ENCODE measurements at places on chromosomes 7 and 10.
A peak's percentile ranks its signal among the peaks of the same experiment; 100 is the strongest.

GRCh38 chr7:27196287-27196767, 3.6 kb downstream of the HOXA13 start:
- peak; percentile 82 for DNase-seq

DNA sequence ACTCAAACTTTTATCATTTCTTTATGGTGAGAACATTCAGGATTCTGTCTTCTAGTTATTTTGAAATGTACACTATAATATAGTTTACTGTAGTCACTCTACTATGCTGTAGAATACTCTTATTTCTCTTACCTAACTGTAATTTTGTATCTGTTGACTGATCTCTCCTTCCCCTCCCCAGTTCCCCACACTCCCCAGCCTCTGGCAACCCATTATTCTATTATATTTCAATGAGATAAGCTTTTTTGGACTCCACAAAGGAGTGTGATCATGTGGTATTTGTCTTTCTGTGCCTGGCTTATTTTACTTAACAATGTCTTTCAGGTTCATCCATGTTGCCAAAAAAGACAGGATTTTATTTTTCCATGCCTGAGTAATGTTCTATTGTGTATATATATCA, 71.4 kb upstream of the DYNC1I1 start:
- DNase-seq = no peak

- no peak for DNase-seq
Observed at GRCh38 chr7:12239806-12240205, 28.7 kb downstream of the TMEM106B start.

GRCh38 chr10:128000471-128001362, 93.8 kb downstream of the PTPRE start:
- DNase-seq = no peak

DNA sequence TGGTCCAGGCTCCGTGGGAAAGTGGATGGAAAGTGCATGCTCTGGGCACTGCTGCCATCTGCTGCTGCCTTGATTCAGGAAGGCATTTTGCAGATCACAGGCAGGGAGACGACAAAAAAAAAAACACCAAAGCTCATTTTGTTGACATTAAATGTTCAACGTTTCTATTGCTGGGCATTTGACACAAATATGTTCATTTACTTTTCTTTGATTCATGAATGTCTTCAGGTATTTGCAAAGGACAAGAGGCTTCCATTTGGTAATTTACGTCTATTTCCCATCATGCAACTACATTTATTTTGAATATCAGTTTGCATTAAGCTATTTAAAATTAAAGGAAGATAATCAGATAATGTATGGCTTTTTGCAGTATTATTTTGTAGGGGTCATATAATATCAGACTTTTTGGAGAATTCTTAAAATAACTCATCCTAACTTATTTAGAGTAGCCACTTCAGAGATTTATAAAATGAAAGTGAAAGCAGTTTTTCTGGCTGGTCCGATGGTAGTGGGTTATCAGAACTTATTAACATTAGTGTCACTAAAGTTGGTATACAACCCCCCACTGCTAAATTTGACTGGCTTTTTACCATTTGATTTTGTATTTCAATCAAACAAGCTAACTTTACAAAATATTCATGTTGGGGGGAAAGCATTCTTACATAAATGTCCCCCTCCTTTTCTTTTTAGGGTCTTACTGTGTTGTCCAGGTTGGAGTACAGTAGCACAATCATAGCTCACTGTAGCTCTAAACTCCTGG, 65.3 kb downstream of the PDIA4 start:
- DNase-seq = peak; percentile 65

- DNase-seq = no peak
Observed at GRCh38 chr10:1569208-1569607, 168.1 kb downstream of the ADARB2 start.

DNA sequence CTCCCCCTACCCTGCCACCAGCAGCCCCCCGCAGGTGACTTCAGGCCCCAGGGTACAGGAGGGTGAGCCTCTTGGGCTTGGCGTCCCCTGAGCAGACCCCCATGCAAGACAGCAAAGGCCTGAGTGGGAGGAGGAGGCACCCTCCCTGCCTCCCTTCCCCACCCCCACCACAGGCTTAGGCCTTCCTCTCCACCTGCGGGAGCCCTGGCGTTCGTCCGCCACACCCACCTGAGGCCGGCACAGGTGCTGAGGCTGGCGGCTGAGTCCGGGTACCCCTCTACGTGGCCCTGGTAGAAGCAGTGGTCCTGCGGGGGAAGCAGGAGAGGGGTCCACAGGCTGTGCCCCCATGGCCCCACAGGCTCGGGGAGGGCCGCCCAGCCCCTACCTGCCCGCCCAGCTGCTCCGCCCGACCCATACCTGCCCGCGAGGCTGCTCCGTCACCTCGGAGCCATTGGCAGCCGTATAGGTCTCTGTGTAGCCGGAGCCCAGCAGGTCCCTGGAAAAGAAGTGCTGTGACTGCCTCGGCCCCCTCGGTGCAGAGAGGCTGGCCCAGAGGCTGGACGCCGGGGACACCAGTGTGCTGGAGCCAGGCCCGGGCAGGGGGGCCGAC, 3.0 kb downstream of the ADAM8 start:
- no peak for DNase-seq

- no peak for DNase-seq
Observed at GRCh38 chr10:83538047-83538446, 601.3 kb upstream of the GHITM start.

GRCh38 chr7:37770838-37771237, 77.6 kb upstream of the NME8 start:
- DNase-seq = no peak

DNA sequence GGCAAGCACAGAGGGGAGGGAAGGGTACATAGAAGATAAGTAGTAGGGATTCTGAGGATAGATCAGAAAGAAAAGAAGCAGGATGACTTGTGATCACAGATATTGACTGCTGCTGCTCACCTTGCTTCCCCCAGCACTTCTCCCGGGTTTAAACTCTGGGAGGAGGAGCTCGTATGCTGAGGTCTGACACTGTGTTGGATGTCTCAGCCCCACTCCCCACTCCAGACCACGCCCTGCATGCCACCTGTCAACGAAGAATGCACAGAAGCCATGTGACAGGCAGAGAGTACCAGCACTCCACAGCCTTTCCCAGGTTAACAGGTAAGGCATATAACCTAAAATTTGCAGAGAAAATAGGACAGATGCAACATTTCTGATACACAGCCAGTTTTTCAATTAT, 388.9 kb downstream of the TNS3 start:
- no peak for DNase-seq

- no peak for DNase-seq
Observed at GRCh38 chr10:121732656-121733445, 134.6 kb upstream of the FGFR2 start.

DNA sequence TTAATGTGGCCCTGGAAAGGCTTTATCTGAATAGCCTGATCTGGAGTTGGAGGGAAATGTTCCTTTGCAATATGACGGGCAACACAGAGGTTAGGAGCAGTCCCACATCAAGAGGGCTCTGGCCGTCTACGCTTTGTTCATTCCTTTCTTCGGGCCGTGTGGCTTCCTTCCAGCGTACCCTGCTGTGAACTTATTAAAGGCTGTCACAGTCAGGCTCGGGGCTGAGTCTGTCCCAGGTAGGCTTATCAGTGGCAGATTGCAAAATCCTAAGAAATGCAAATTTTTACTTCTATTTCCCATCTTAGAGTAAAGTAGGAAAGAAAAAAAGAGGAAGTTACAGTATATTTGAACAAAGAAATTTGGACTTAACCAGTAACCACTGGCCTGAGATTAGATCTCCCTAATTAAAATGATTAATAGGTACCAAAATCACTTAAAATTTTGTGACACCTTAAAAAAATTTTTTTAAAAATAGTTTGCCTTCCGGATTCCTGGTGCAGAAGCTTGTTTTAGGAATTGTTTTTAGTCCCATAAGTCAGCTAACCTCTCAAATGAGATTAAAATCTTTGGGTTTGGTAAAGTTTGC, 453.1 kb upstream of the MKI67 start:
- DNase-seq = no peak

DNA sequence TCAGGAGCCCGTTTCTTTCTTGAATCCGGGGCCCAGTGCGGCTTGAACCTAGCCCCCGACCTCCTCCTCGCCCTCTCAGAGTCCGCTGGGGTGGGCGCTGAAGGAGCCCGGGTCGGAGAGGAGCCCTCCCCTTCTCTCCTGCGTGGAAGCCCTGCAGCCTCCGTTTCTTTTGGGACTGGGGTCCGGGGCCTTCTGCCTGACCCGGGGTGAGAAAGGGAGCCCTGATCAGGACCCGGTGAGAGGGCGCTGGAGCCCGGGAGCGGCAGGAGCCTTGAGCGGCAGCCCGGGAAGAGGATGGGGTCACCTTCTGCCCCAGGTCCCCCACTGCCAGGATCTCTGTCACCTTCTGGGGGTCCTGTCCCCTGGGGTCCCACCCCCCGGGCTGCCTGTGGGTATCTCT, 162.3 kb downstream of the ZNF33B start:
- no peak for DNase-seq

GRCh38 chr10:17379151-17379690, 75.2 kb downstream of the ST8SIA6 start:
- no peak for DNase-seq

- DNase-seq = no peak
Observed at GRCh38 chr7:16721541-16721940, 32.0 kb upstream of the TSPAN13 start.

DNA sequence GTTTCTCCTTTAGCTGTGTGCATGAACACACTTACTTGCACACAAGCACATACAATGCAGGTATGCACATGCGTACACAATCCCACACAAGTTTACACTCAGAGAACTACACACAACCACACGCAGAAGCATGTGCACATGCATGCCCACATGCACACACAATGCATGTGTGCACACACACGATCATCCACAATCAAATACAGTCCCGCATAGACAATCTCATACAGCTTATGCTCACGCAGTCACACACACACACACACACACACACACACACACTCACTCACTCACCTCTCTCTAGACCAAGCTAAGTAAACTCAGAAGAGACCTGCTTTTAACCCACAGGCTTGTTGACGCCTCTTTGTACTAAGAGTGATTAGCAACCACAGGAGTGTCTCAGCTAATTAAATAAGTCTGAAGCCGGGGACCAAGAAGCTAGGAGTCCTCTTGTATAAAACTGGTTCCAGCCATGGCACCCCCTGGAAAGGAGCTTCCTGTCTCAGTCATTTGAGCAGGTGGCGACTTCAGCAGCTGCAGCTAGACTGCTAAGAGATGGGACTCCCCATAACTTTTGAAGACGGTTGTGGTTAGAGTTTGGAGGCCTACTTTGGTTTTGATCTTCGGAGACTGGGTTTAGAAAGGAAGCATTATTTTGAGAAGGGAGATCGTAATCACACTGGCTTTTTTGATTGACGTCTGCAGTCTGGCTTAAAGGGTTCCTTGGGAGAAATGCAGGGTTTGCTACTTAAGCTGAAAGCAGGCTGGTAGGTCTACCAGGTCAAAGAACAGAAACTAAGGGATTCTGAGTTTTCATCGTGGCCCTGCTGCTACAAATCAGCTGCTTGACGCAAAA, 82.3 kb upstream of the ADRB1 start:
- DNase-seq = peak; percentile 23

DNA sequence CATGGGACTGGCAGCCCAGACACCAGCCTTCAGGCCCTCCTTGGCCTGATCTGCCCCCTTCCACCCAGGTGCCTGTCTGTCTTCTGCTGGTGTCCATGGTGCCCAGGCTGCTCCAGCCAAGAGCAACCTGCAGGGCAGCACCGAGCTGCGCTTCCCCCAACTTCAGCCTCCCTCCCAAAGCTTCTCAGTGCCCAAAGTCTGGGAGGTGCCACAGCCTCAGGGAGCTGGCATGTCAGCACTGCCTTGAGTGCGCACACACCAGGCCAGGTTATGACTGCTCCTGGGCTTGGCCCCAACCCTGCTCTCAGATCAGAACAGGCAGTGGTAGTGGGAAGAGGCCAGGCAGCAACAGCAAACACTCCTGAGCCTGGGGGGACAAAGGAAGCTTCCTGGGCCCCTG, 304.6 kb upstream of the NRG3 start:
- DNase-seq = no peak

GRCh38 chr7:149770728-149771636, 2.4 kb downstream of the ZNF467 start:
- DNase-seq = no peak

DNA sequence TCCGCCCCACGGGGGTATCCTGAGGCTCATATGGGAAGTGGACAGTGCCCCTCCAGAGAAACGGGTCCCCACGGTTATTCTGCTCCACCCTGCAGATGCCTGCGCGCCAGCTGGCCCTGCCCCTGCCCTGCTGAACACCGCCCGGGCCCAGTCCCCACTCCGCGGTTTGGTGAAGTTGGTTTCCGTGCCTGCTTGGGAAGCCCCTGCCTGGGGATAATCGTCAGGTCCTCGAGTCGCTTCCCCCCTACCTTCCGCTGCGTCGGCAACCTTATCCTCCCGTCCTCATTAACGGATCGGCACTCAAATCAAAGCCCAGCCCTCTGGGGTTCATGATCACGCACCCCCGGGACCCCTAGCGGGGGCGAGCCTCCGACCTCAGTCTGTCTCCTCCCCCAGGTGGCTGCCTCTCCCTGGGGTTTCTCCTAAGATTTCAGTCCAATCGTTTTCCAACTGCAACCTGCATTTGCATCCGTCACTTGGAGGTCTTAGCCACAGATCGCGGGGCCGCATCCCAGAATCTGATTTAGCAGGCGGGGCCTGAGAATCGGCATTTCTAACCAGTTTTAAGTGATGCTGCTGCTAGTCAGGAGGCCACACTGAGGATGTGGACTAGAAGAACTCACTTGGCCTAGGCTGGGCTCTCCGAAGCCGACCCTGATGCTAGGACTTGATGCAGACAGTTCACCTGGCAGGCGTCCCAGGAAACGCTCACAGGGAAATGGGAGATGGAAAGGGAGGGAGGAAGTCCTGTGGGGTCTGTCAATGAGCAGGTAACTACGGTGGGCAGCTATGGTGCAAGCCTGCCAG, 27.6 kb downstream of the WDR86 start:
- DNase-seq = peak; percentile 16

GRCh38 chr7:29937132-29937531, 52.5 kb downstream of the SCRN1 start:
- no peak for DNase-seq

- DNase-seq = no peak
Observed at GRCh38 chr7:47415318-47416212, 166.3 kb downstream of the TNS3 start.

DNA sequence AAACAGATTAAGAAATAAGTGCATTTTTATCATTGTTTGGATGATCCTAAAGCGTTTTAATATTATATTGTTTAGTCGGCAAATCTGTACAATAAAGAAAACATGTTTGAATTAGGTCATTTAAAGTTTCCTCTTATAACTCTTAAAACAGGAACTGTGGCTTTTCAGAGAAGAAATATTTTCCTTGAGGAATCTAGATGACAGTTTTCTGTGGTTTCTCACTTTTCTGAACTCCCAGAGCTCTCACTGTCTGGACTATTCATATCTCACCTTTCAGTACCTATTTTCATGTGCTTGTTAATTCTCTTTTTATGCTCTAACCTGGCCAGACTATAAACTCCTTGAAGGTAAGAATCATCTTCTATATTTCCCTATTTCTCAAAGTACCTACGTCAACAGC, 135.1 kb downstream of the CHN2 start:
- no peak for DNase-seq

DNA sequence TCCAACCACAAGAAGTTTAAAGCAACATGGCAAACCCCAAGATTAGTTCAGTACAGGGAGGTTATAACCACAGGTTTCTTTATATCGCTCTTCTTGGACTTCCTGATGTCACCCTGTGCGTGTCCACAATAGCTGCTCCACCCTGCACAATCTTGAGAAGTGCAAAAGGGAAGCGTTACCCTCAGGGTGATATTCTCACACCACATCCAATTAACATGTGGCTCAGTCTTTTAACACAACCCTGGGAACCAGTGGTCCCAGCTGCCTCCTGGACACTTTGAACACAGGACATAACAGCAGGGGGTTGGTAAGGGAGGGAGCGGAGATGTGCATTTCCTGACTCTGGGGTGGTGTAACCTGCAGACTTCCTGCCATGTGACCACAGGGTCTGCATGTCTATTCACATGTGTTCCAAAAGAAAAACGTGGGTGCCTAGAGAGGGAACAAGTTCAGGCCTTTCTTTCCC, 64.6 kb downstream of the GSAP start:
- peak; percentile 58 for DNase-seq
